EL (cell line): ENCODE measurements at places on chromosomes 7 and 10.

- peak; percentile 8 for DNase-seq
Observed at GRCh38 chr7:142855756-142856564, 1.1 kb downstream of the EPHB6 start.

GRCh38 chr10:70601746-70602145 is 795 bp downstream of the PRF1 start:
- no peak for DNase-seq

DNA sequence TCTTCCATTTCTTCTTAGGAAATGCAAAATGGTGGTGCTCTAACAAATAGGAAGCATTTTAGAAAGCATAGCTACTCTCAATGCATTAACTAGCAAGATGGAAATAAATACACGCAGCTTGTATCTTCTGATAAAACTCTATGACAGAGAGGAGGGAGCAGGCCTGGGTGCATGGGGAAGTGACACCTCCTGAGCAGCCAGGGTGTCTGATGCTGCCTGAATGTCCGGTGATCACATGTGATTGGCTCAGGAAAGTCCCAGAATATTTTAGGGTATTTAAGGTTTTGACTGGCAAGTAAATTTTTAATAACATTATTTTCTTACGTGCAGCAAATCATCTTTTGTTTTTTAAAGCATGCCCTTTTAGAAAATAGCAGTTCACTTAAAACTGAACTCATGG is 261.0 kb upstream of the KLF6 start:
- DNase-seq = no peak

GRCh38 chr10:28561531-28561930 is 28.6 kb downstream of the WAC start:
- no peak for DNase-seq

DNA sequence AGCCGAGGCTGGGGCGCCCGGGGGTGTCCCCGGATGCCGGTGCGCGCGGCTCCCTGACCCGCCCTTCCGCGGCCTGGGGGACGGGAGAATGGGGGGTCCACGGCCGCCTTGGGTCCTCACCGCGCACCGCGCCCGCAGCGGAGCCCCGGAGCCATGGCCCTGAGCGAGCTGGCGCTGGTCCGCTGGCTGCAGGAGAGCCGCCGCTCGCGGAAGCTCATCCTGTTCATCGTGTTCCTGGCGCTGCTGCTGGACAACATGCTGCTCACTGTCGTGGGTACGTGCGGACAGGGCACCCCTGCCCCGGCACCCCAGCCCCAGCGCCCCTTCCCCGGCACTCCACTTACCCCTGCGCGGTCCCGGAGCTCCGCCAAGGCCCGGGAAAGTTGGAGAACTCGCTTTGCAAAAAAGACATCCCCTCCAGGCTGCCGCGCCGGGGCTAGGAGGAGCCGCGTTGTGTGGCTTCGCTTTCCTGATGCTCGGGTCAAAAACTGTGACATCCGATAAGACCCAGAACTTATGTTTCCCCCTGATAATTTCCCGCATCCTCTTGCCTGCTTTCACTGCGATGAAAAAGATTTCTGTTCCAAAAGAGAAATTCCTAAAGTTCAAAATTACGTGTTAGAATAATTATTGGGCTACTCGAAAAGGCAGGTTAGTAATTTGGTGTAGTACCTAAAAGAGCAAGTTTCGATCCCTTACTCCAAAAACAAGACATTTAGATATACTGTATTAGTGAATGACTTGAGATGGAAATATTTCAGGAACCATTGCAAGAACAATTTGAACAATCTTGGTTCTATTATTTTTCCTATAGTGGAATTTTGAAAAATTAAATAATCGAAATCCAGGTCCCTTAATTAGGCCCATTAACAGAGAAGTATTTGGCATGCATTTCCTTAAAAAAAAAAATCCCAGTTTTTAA is 888 bp downstream of the SLC18A2 start:
- DNase-seq = no peak

- DNase-seq = no peak
Observed at GRCh38 chr7:93145354-93145753, 2.8 kb downstream of the SAMD9L start.

- no peak for DNase-seq
Observed at GRCh38 chr10:57689596-57690297, 577.9 kb downstream of the IPMK start.

DNA sequence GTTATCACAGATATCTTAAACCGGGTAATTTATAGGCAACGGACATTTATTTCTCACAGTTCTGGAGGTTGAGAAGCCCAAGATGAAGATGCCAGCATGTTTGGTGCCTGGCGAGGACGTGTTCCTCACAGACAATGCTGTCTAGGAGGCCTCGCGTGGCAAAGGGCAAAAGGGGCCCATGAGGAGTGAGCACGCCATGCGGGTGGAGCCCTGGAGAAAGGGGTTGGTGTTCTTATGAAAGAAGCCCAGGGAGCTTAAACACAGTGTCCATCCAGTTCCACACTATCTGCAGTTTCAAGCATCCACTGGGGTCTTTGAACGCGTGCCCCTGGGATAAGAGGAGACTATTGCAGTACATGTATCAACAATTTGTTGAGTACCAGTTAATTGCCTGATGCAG is 51.4 kb downstream of the CXCL12 start:
- DNase-seq = no peak

GRCh38 chr7:117111535-117111934 is 158.2 kb downstream of the ST7 start:
- no peak for DNase-seq

- DNase-seq = no peak
Observed at GRCh38 chr10:110793886-110794285, 77.8 kb upstream of the PDCD4 start.

GRCh38 chr10:30639946-30640786 is 10.6 kb upstream of the LYZL2 start:
- DNase-seq = peak; percentile 64

DNA sequence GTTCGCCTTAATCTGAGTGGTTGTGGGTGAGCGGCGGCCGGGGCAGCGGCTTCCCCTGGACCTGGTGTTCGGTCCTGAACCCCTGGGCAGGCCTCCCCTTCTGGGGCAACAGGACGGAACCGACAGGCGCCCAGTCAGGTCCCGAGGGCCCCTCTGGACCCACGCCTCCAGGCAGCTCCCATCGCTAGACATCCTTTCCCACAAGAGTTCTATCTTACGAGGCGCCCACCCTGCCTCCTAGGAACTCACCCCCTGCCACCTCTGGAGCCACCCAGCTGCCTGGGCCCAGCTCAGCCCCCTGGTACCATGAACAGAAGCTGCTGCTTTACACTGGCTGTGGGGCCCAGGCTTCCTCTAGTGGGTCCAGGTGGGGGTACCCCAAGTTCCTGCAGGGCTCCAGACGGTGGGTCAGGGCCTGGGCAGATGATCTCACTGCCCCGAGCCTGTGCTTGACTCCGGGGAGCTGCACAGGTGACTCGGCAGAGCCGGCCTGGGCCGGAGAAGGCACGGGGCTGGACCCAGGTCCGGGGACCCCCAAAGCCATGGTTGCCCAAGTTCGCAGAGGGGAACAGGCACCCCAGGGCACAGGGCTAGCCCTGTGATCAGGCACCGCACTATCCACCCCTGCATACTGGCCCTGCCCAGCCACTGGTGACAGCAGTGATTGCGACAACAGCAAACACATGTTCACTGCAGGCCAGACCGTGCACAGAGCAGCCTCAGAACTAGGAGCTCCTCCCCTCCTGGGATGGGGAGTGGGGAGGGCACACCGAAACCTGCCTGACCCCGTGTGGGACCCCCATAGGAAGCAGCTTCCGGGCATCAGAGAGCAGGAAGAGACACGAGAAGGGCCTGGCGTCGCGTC is 180.3 kb downstream of the ELFN1 start:
- no peak for DNase-seq

- DNase-seq = no peak
Observed at GRCh38 chr7:47937065-47937687, 11.1 kb downstream of the PKD1L1 start.

DNA sequence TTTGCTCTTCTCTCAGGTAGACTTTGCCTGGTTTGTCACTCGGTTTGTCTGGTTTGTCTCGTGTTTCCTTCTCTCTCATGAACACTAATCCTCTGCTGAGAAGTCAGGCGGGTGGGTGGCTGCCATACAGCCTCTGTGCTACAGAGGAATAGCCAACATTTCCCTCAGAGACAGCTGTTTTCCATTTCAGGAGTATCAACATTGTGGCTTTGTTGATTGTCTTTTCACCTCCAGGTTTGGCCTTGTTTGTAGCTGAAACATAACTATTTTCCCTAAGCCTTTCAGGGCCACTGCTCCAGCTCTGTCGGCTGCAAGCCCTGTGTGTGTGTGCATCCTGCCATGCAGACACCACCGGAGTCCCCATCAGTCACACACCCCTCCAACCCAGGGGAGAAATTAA is 122.8 kb downstream of the BAMBI start:
- no peak for DNase-seq

DNA sequence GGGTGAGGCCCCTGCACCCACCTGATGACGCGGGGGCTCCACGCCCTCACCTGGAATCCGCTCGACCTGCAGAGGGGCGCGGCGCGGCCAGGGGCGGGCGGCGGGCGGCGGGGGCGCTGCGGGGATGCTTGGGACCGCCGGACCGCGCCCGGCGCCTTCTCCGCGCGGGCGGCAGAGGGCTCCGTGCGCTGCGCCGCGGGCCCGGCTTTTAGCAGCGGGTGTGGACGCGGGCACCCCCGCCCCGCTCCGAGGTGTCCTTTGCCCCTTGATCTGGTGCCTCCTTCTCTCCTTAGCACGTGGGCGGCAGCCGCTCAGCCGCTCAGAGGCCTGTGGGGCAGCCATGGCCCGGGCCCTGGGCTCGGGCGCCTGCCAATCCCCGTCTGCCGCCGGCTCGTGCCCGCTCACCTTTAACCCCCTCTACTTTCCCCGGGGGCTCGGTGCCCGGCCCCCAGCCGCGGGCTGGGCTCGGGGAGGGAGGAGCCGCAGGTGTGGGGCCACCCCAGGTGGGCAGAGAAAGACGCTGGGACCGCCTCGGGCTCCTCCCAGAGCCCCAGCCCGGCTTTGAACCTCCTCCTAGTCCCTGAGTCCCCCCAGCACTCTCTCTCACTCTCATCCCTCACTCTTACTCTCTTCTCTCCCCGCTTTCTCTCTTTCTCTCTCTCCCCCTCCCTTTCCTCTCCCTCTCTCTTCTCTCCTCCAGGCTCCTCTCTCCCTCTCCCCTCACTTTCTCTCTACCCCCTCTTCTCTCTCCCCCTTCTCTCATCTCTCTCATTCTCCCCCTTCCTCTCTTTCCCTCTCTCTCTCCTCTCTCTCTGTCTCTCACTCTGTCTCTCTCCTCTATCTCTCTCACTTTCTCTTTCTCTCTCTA is 19.7 kb upstream of the VPS37D start:
- DNase-seq = no peak

DNA sequence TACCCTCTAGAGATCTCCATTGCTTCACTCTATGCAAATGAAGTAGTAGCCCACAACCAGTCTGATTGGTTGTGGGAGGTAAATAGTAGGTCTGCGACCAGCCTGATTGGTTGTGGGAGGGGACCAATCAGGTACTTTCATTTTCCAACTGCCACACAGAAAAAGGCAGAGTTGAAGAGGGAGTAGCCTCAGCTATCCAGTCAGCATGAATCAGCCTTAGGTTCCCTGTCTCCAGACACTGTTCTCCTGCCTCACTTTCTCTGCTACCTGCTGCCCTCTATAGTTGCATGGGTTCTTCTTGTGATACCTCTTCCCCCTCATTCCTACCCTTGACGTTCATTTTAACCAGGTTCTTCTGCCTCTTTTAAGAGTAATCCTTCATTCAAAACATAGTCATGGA is 114.5 kb upstream of the LYZL1 start:
- DNase-seq = no peak

DNA sequence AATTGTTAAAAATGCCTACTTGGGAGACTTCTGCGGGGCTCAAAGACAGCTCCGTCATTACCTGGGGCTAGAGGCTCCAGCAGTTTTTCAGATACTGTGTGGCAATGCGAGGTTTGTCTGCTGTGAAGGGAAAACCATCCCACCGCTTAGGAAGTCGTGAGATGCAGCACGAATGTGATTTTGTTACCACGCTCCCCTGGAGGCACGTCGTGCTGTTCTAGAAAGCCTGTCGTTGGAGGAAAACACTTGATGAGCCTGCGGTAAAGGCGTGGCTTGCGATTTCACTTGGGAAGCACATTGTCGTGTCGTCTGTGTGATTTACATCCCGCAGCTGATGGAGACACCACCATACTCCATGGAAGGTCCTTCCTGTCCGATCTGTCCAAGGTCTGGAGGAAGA is 39.3 kb downstream of the CAMK1D start:
- no peak for DNase-seq

DNA sequence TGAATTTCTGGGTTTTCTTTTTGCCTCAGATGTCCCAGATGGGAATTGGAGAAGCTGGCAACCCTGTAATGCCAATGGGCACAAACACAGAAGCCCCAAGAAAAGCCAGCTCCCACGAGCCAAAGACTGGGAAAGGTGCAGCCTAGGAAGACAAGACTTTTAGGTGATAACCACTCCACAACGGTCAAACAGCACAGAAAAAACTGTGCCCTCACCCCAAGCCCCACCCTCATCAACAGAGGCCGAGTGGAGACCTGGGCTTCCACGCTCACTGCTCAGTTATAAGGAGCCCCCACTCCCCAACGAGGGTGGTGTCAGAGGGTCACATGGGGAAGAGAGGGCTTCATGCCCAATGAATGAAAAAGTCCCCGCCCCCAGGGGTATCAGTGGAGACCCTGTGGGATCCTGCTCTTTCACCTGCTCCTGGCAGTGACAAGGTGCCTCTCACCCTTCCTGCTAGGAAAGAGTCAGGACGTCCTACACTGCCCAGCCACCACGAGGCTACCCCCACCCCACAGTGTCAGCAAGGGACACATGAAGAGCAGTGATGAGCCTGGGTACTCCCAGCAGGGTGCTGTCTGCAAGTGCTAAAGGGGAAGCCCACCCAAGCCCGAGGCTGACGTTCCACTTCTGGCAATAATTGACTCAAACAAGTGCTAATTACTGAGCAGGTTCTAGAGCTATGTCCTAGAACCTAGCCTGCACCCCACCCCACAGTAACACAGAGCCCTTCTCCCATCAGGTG is 8.3 kb downstream of the TMEM273 start:
- no peak for DNase-seq

DNA sequence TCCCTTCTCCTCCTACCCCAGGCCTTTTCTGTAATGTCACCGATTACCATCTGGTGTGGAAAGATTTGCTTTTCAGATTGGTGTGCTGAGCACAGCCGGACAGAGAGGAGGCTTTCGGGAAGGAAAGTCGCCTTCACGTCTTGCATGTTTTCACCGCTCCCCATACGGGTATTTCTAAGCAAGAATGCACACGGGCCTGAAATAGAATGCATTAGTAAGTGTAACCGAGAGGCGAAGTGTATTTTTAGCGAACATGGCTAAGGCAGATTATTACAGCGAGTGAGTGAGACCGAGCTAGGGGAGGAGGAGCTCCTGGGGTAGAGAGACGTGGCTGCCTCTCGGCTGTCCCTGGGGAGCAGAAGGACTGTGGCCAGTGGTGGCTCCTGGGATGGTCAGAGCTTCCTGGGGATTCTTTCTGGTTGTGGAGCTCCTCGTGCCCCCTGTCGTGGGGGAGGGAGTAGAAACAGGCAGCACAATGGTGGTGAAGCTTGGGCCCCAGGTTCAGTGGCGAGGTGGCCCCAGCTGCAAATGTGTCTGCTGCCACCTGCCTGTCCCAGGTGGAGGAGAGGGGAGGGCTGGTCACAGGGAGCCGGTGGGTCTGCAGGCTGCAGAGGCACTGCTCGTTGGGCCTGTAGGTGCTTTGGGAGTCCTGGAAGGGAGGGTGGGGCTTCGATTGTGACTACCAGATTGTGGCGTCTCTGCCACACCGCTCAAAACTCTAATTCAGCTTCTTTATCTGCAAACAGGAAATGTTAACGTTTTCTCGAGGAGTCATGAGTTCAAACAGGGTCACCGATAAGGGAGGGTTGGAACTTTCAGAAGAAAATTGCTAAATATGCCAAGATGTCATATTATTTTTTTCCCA is 135.8 kb downstream of the CAMK1D start:
- DNase-seq = peak; percentile 4

GRCh38 chr10:27826369-27826768 is 80.8 kb upstream of the MKX start:
- no peak for DNase-seq
